ENCODE measurements at places on chromosomes 2 and 18. TPM values are rescaled to one million over a fixed set of nuclear protein-coding genes. Genes with fewer than 3 reads are reported as not detected.

GRCh38 chr18:28559511-28559910 lies 382.6 kb upstream of the CDH2 start:
- DNase-seq: no peak

- no peak for DNase-seq
These were observed 1194.7 kb upstream of the CRIM1 start for GRCh38 chr2:35160871-35161270.

- DNase-seq: no peak
These were observed 794 bp downstream of the DLX2 start for GRCh38 chr2:172101821-172102390.

DNA sequence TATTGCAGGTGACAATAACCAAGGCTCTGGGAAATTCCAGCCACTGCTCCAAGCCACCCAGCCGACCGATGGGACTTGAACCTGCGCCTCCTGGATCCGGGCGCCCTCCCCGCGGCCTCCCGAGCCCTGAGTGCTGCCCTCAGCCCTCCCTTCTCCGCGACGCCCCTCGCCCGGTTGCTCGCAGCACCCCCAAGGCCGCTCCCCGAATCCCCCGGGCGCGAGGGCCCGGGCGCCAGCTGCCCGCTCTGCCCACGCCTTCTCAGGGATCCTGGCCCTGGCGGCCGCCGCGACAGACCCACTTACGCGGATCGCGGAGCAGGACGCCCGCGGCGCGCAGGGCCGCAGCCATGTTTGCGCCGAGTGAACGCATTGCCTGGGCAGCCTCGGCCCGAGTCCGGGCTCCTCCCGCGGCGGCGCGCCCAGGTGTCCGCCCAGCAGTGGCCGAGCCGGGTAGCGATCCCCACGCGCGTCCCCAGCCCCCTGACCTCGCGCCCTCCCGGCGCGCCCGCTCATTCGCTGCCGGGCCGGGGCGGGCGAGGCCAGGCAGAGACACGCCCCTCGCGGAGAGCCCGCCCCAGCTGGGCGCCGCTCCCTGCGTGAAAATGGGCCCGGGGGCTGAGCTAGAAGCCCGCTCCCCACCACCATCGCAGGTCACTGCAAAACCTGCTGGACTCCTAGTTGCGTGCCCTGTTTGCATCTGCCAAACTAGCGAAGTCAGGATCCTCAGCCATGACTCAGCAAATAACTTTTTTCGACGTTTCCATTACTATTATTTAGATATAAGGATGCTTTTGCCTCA lies at the start of gene FECH:
TSS of gene FECH (minus strand) at position 452 of the 799 bp plus-strand sequence. CDS start at position 370, 82 bp downstream.
- peak; percentile 93 for DNase-seq

- no peak for DNase-seq
These were observed 380.7 kb upstream of the CELF4 start for GRCh38 chr18:37946324-37946723.

DNA sequence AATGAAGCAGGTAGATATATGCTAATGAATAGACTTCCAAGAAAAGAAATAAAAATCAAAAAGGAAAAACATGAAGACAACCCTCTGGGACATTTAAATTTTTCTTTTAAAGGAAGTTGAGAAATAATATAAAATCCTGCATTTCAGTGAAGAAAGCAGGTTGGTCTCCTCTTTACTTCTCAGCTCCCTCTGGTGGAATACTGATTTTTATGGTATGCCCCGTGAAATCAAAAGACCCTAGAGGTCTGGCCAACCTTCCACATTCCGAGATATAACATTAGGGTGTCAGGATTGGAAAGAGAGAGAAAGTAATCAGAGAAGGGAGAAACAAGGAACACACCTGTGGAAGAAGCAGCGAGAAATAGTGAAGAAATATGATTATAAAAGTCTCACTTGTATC lies 72.7 kb downstream of the DNER start:
- DNase-seq: no peak

The ASB18 gene
- total RNA-seq: 3.8 TPM

The KCNJ3 gene
- 2.0 TPM for total RNA-seq

The PLEKHH2 gene
- 1.1 TPM for total RNA-seq

All from left ventricle myocardium superior (tissue), 1 donor.